ENCODE measurements at places on chromosomes 3 and 15.

DNA sequence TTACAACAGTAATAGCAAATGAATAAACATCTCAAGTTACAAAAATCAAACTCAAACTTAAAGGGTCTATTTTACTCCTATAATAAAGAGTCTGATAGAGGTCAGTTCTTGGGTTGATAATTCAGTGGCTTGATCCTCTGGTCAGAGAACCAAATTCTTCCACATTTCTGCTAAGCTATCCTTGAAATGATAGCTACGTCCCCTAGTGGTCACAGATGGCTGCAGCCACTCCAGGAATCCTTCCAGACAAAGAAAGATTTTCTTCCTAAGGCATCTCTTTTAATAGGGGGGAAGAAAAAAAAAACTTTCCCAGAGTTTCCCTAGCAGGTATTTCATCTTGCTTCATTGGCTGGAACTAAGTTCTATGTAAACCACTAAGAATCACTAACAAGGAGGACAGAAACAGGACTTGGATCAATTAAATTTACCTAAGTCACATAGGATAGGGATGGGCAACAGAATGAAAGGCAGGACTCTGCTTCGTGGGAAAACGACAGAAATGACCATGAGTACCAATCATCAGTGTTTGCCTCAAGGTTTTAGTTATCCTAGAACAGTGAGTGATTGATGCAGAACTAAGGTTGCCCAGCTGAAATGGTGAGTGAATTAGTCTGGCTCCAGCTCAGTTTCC lies 160.7 kb downstream of the STAC start:
- DNase-seq, result peak; percentile 39

DNA sequence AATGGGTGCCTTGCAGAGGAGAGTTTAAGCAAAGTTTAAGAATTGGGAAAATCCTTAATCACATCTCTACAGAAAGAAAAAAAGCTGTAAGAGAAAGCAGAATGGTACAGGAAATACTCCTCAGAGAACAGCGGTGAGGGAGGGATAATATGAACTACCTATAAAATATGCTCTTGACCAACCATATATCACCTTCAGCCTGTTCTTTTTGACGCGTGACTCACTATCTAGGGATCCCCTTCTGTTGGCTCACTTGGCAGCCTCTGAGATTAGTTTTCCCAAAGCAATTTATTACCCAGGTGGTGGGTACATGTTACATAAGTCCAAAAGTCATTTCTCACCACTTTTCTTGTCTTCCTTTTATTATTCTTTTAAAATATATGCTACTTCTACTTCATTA lies 97.7 kb downstream of the CNTN6 start:
- DNase-seq, result no peak

GRCh38 chr3:30141927-30142326 lies 464.5 kb upstream of the TGFBR2 start:
- DNase-seq, result no peak

DNA sequence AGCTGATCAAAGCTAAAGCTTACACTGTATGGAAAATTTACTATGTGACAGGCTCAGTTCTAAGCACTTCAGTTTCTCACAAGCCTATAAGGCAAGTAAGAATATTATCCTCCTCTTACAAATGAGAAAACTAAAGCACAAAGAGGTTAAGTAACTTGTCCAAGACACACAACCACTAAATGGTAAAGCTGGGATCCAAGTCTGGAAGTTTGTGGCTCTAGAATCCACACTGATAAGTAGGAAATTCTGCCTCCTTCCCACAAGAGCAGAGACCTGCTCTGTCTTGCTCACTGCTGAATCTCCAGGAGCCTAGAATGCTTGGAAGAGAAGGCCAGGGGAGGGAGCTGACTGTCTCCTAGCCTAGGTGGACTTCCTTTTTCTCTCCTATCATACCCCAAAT lies 60.6 kb downstream of the MAGI1 start:
- DNase-seq, result no peak

DNA sequence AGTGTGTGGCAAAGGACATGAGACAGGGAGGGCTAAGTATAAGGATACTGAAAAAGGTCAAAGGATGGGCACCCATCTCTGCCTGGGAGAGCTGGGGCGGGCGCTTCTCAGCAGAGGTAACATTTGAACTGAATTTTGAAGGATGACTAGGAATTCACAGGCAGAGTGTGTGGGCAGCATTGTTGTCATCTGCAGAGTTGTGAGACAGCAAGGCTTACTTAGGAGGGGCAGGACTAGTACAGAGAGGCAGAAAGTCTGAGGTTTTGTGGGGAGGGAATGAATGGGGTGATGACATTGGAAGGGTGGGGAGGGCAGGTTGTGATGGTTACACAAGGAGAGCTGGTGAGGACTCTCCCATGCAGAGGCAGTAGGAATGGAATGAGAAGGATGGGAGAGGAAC lies 84.1 kb upstream of the PRR23C start:
- DNase-seq, result no peak

DNA sequence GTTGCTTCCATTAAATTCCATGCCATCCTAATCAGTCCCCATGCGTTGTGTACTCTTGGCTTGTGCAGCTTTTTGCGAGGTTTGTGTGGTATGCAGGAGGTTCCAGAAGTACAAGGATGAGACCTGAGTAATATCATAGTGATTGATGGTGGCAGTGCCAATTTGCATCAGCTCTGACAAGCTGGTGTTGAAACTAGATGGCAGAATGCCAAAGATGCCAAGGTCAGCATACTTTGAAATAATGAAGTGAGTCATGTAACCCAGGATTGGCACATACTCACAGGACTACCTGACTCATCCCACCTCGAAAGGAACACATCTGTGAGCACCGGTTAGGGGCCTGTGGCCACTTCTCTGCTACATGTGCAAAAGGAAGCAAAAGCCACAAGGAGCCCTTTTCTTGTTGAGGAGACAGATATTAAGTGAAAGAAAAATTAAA lies 14.3 kb downstream of the KAT2B start:
- DNase-seq, result peak; percentile 56

DNA sequence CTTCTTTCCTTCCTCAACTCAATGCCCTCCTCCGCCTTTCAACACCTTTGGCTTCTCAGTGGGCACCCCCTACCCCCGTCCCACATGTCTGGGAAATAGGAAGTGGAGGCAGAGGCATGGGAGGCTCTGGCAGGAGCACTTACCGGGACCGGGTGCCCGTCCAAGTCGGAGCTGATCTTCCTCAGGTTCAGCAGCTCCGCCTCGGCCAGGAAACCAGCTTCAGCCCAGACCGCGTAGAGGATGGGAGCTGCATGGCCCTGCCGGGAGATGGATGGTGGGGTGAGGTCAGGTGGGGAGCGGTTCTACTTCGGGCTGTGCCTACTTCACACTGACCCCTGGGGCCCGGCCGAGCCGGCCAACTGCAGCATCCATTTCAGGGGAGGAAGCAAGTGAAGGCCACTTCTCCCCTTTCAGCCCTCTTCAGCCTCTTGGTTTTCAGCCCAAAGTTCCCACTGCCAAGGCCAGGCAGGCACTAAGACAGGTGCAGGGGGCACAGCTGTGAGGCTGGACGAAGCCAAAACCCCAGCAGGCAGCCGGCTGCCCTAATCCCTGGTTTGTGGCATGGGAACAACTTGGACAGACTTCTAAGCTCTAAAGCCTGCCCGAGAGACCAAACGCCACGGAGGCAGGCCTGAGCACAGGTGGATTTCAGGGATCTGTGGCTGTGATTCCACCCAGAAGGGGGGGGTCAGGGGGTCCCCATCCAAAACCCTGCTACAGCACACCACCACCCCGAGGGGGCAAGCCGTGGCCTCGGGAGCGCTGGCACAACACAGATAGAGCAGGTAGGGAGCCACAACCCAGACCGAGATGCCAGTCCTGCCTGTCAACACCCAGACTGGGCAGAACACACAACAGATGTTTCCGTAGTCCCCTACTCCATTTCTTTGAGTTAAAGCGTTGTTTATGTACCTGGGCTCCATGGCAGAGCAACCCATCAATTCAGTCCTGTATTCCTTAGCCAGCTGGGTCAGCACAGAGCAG lies 14.5 kb downstream of the TKT start:
- no peak for DNase-seq

GRCh38 chr3:194083637-194084224 lies 52.2 kb upstream of the HES1 start:
- peak; percentile 66 for DNase-seq

DNA sequence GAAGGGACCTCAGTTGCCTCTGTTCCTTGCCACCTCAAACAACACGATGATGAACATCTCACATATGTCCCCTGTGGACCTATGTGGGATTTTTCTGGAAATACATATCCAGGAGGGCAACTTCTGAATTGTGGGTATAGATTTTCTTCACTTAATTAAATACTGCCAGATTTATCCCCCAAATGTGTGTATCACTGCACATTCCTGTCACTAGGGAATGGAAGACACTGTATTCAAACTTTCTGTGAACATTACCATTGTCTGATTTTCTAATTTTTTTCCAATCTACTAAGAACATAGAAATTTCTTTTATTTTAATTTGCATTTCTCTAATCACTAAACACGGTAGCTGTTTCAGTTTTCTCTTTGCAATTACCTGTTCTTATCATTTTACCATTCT lies 102.0 kb upstream of the MRPS22 start:
- no peak for DNase-seq

Measured in fibroblast of skin of scalp (primary cell).